Right lobe of liver (tissue), 6 donors: ENCODE measurements at places on chromosomes 11 and 22. TPM values are rescaled to one million over a fixed set of nuclear protein-coding genes. Genes with fewer than 3 reads are reported as not detected.

The KCNK4 gene
- not detected for total RNA-seq

The CRYBA4 gene
- total RNA-seq, result not detected

The SAA4 gene
- 798 TPM for total RNA-seq

The ZMAT5 gene
- 17.2 TPM for total RNA-seq

The ELMOD1 gene
- not detected for total RNA-seq

The SLC25A1 gene
- 80.2 TPM for total RNA-seq

The SCGB1C1 gene
- total RNA-seq, result not detected

The MUC5B gene
- 3.7 TPM for total RNA-seq

The TRIM49 gene
- total RNA-seq, result not detected

DNA sequence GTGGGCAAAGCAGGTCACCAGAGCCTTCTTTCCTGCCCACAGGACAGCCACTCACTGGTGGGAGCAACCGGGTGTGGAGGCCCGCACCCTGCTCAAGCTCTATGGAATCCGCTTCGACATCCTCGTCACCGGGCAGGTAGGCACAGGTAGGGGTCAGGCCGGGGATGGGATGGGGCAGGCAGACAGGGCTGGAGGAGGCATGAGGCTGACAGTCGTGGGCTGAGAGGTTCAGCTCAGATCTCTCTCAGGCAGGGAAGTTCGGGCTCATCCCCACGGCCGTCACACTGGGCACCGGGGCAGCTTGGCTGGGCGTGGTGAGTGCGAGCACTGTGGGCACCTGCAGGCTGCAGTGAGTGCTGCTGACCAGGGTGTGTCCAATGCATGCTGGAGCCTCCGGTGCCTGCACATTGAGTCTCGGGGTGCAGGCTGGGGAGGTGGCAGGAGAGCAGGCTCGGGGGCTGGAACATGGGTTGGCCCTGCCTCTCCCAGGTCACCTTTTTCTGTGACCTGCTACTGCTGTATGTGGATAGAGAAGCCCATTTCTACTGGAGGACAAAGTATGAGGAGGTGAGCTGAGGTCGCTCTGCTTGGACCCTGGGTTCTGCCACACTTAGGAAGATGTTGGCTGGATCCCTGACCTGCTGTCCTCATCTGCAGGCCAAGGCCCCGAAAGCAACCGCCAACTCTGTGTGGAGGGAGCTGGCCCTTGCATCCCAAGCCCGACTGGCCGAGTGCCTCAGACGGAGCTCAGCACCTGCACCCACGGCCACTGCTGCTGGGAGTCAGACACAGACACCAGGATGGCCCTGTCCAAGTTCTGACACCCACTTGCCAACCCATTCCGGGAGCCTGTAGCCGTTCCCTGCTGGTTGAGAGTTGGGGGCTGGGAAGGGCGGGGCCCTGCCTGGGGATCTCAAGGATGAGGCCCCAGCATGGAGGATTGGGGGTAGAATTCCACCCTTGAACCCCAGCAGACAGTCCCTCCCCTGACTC is 6.3 kb downstream of the SLC7A4 start:
- H3K4me1 ChIP-seq, result no peaks in the 10 kb centered on the region
- no peaks in the 10 kb centered on the region for H3K27me3 ChIP-seq
- no peak overlapping the region for H3K27ac ChIP-seq
- no peak for DNase-seq
- no peaks in the 10 kb centered on the region for H3K36me3 ChIP-seq

DNA sequence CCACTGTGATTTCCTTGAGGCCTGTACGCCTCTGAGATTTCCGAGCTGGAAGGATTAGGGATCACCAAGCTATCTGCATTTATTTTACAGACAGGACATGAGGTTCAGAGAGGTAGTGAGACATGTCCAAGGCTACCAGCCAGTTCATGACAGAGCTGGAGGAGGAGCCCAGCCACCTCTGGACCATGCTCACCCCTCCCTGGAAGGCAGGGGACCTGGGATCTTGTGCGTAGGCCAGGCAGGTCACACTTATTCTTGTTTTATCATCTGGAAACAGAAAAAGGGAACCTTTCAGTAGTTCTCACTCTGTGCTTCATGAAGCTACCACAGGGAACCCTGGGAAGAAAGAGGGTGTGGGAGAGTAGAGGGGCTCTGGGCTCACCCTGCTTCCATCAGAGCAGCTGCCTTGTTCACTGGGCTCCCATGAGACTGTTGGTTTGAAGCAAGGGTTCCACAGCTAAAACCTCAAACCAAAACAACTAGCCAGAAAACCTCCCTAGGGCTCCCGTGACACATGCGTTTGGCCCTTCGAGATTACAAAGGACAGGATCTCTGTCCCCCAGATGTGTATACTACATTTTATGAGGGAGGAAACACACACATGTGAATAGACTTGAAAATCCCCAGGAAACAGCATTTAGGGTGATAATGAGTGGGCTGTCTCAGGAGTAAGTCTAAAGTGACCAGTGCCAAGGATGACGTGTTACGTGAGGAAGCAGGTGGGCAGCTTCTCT is 106.4 kb downstream of the DSCAML1 start:
- H3K36me3 ChIP-seq, result no peaks in the 10 kb centered on the region
- H3K27ac ChIP-seq, result no peak overlapping the region
- H3K4me1 ChIP-seq, result no peaks in the 10 kb centered on the region
- H3K4me3 ChIP-seq, result no peak overlapping the region

- peak overlapping the region; percentile 70 for H3K27ac ChIP-seq
- H3K27me3 ChIP-seq, result no peaks in the 10 kb centered on the region
- peak; percentile 62 for DNase-seq
- peaks cover 15% of the 10 kb centered on the region for H3K4me1 ChIP-seq
These were observed 10.4 kb downstream of the PDGFB start for GRCh38 chr22:39234472-39234787.

DNA sequence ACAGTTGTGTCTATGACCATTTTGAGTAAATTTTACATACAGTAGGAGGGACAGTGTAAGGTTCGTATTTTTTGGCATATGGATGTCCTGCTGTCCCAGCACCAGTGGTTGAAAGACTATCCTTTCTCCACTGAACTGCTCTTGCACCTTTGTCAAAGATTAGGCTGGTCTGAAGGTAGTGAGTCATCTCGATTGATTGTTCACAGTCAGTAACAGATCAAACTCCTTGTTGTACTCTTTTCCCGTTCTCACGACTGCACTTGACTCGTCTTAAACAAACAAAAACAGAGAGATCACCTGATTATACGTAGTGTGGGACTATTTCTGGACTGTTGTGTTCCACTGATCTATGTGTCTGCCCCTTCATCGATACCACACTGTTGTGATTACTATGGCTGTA is 77.1 kb downstream of the DGCR2 start:
- peaks cover 61% of the 10 kb centered on the region for H3K36me3 ChIP-seq
- DNase-seq, result no peak
- no peaks in the 10 kb centered on the region for H3K4me1 ChIP-seq
- no peak overlapping the region for H3K4me3 ChIP-seq
- H3K27ac ChIP-seq, result no peak overlapping the region
- no peaks in the 10 kb centered on the region for H3K27me3 ChIP-seq

- no peaks in the 10 kb centered on the region for H3K27me3 ChIP-seq
- no peaks in the 10 kb centered on the region for H3K36me3 ChIP-seq
- no peaks in the 10 kb centered on the region for H3K4me1 ChIP-seq
These were observed 692.5 kb downstream of the KCNA4 start for GRCh38 chr11:29324328-29324727.

- H3K36me3 ChIP-seq, result no peaks in the 10 kb centered on the region
- H3K27me3 ChIP-seq, result no peaks in the 10 kb centered on the region
- H3K4me1 ChIP-seq, result no peaks in the 10 kb centered on the region
- H3K27ac ChIP-seq, result no peak overlapping the region
These were observed 37.4 kb downstream of the LARGE2 start for GRCh38 chr11:45959851-45960250.

GRCh38 chr22:27409299-27409698 is 392.3 kb downstream of the MN1 start:
- no peak overlapping the region for H3K4me3 ChIP-seq
- H3K27me3 ChIP-seq, result no peaks in the 10 kb centered on the region
- H3K27ac ChIP-seq, result no peak overlapping the region
- no peak for DNase-seq
- H3K4me1 ChIP-seq, result no peaks in the 10 kb centered on the region

- H3K36me3 ChIP-seq, result no peaks in the 10 kb centered on the region
- no peak overlapping the region for H3K27ac ChIP-seq
- H3K4me1 ChIP-seq, result no peaks in the 10 kb centered on the region
- DNase-seq, result no peak
These were observed 10.4 kb downstream of the LARGE1 start for GRCh38 chr22:33909911-33910310.

DNA sequence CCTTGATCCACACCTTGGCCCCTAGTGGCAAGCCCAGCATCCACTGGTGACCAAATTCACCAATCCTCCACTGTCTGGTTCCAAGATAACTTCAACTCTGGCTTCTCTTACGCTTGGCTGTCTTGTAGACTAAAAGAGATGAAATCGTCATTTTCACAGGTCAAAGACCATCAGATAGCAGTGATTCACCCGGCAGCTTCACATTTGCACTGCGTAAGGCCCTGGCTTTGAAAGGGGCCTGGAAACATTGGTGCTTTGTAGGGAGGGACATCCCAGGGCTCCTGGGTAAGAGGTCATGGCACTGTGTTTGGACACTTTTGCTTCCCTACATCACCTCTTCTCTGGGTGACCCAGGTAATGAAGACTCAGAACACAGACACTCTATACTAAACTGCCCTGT is 30.1 kb upstream of the FADD start:
- H3K27me3 ChIP-seq, result no peaks in the 10 kb centered on the region
- no peak overlapping the region for H3K27ac ChIP-seq
- H3K4me1 ChIP-seq, result no peaks in the 10 kb centered on the region
- no peaks in the 10 kb centered on the region for H3K36me3 ChIP-seq
- DNase-seq, result no peak

GRCh38 chr11:32101791-32102190 is 10.9 kb downstream of the RCN1 start:
- no peaks in the 10 kb centered on the region for H3K4me1 ChIP-seq
- H3K36me3 ChIP-seq, result peaks cover 2% of the 10 kb centered on the region
- no peak overlapping the region for H3K4me3 ChIP-seq
- H3K27me3 ChIP-seq, result no peaks in the 10 kb centered on the region
- no peak for DNase-seq

DNA sequence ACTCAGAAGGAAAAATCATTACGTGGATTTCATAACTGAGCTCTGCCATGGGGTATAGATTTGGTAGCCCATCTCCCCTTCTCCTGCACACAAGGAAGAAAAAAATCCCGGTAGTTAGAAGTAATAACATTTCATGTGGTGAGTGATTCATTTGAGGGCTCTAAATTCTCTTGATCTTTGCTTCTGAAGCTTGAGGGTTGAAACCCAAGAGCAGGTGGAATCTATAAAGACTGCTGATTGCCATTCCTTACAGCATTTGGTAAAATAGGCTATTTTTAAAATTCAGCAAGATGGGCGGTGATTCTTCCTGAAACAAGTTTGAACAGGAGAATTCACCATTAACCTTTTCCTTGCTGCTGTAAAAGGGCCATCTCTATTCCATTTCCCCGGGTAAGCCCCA is 266.1 kb downstream of the CADM1 start:
- H3K4me3 ChIP-seq, result no peak overlapping the region
- H3K36me3 ChIP-seq, result no peaks in the 10 kb centered on the region
- H3K27me3 ChIP-seq, result no peaks in the 10 kb centered on the region
- H3K27ac ChIP-seq, result no peak overlapping the region
- no peaks in the 10 kb centered on the region for H3K4me1 ChIP-seq
- no peak for DNase-seq

GRCh38 chr22:41565403-41566054 is 4.7 kb downstream of the CSDC2 start:
- no peaks in the 10 kb centered on the region for H3K4me1 ChIP-seq
- DNase-seq, result no peak
- H3K4me3 ChIP-seq, result no peak overlapping the region
- no peaks in the 10 kb centered on the region for H3K36me3 ChIP-seq

- no peak for DNase-seq
- peaks cover 18% of the 10 kb centered on the region for H3K4me1 ChIP-seq
- no peaks in the 10 kb centered on the region for H3K27me3 ChIP-seq
These were observed 11.3 kb downstream of the DUSP8 start for GRCh38 chr11:1560649-1561251.

DNA sequence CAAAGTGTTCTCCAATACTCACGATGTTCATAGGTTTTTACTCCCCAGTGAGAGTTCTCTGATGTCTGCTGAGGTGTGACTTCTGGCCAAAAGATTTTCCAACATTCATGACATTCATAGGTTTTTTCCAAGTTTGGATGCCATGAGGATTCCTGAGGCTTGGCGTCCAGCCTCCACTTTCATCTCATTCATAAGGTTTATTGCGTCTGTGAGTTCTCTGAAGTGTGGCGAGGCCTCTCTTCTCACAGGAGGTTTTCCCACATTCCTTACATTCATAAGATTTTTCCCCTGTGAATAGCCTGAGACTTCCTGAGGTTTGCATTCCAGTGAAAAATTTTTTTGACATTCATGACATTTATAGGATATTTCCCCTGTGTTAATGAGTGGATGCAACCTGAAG is 1014.1 kb downstream of the LRRC4C start:
- H3K27me3 ChIP-seq, result no peaks in the 10 kb centered on the region
- no peaks in the 10 kb centered on the region for H3K4me1 ChIP-seq
- H3K4me3 ChIP-seq, result no peak overlapping the region
- H3K27ac ChIP-seq, result no peak overlapping the region
- DNase-seq, result no peak

DNA sequence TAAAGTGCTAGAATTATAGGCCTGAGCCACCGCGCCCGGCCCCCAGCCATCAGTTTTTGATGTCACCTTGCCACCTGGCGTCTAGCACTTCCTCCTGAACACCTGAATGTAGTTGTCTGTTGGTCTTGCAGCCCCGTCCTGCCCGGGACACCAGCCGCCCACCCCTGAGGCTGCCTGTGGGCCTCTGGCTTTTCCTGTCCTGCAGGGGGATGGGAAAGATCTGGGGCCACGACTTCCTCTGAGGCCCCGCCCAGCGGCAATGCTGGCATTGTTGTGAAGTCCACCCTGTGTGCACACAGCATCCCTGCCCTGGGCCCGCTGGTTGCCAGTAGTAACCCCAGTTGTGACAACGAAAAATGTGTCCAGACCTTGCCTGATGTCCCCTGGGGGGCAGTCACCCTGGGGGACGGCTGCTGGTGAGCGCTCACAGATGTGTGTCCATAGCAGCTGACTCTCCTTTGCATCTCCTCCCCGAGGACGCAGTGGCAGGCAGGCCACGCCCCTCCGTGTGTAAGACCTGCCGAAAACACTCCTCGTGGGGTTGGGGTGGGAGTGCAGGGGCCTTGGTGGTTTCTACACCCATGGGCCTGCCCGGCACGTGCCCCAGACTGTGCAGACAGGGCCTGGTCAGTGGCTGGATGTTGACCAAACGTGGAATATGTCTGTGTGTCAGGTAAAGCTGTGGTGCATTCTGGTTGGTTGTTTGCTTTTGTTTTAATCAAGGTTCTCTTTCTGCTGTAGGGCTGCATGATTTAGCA is 6.8 kb downstream of the SELENOO start:
- H3K36me3 ChIP-seq, result peaks cover 9% of the 10 kb centered on the region
- no peaks in the 10 kb centered on the region for H3K27me3 ChIP-seq
- peaks cover 39% of the 10 kb centered on the region for H3K4me1 ChIP-seq
- peak overlapping the region; percentile 95 for H3K27ac ChIP-seq
- H3K4me3 ChIP-seq, result no peak overlapping the region

DNA sequence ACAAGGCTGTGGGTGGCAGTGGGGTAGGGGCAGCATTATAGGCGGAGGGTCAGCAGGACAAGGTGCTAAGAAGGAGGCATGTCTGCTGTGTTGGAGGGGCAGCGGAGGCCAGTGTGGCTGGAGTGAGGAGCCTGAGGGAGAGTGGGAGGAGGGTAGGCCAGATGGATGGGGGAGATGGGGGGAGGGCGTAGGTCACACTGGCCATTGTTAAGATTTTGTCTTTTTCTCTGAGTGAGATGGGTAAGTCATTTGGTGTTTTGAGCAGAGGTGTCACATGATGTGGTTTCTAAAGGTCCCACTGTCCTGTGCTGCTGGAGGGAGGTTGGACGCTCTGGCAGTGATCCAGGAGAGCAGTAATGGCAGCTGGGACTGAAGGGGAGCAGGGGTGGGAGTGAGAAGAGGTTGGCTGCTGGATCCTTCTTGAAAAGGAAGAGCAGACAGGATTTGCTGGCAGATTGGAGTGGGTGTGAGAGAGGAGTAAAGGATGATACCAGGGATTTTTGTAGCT is 9.8 kb downstream of the PPP6R3 start:
- H3K36me3 ChIP-seq, result no peaks in the 10 kb centered on the region
- DNase-seq, result no peak
- H3K4me3 ChIP-seq, result no peak overlapping the region
